ENCODE measurements at places on chromosomes 5 and 9.

- DNase-seq: peak; percentile 27
Observed at GRCh38 chr5:52859628-52860027, 71.9 kb downstream of the ITGA1 start.

DNA sequence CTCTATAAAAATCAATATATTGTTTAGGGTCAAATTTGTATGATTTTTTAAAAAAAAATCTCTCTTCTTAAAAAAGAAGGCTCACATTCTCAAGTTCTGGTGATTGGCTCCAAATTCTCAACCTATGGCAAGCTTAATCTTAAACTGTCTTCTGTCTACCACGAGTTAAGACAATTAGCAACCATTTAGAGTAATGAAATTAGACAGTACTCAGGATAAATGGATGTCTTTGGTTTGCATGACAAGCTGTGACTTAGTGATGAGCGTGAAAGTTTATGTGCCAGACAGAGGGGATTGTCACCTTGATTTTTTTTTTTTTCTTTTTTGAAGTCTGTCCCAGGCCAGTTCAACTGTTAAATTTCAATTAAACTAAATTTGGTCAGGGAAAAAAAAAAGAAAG, 1632.3 kb downstream of the MAT2B start:
- DNase-seq: no peak

- no peak for DNase-seq
Observed at GRCh38 chr9:91937727-91938126, 12.3 kb downstream of the ROR2 start.

DNA sequence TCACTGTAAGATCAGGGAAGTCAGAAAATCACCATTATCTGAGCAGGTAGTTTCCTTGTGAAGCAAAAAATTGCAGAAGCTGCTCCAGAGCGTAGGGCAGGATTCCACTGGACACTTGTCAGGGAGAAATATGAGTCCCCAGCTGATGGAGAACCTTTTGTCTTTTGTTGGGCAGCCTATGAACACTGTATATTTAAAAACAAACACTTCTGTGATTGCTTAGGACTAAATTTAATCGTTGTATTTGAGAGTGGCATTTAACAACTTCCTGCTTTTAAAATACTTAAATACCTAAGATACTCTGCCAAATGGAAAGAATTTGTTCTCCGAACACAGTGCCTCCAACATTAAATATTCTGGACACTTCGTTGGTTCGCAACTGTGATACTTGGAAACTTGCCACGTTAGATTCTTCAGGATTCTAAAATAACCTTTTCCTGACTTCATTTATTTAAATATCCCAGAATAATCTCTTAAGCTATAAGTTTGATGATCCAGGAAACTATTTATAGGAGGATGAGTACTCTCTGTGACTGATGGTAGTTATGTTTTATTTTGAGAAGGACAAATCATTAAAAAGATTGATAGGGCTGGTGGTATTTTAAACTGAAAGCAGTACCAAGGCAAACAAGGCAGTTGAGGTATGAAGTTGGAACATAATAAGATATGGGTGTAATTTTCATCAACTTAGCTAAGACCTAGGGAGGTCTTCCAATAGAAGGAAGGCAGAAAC, 2.7 kb upstream of the HSPA4 start:
- no peak for DNase-seq

DNA sequence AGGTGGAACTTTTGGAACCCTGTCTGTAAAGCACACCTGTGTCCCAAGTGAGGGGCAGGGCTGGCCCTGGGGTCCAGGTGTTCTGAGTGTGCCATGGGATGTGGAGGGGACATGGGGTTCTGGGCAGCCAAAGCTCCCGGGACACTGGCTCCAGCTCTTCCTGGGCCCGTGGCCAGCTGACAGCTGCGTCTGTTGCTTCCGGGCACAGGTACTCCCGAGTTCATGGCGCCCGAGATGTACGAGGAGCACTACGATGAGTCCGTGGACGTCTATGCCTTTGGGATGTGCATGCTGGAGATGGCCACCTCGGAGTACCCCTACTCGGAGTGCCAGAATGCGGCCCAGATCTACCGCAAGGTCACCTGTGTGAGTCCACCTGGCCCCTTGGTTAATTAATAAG, 50.7 kb downstream of the WNK2 start:
- DNase-seq: no peak

DNA sequence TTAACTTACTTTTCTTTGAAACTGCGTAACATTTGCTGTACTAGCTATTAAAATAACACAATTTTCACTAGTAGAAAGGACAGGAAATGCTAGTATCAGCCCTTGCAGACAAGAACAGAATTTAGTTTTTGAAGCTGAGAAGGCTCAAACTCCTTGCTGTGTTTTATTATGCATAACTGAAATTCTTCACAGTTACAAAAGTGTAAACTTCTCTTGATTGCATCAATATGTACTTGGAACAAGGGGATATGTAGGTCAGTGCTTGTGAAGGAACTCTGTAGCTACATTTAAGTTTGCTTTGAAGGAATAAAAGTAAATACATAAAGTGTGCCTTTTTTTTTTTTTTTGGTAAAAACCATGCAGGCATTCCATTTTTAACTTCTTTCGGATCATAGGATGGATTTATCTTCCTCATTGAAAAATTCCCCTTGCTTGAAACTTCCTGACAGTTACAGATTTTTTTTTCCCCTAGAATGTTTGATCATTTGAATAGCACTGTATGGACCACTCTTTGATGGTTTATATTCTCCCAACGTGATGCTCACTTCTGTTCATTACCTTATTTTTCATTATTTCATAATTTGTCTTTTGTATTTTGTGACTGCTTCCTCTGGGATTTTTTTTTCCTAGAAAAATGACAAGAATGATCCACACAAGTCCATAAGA, 94.9 kb upstream of the DAB2 start:
- DNase-seq: no peak

GRCh38 chr5:95555553-95555952, 652 bp downstream of the ARSK start:
- DNase-seq: no peak

DNA sequence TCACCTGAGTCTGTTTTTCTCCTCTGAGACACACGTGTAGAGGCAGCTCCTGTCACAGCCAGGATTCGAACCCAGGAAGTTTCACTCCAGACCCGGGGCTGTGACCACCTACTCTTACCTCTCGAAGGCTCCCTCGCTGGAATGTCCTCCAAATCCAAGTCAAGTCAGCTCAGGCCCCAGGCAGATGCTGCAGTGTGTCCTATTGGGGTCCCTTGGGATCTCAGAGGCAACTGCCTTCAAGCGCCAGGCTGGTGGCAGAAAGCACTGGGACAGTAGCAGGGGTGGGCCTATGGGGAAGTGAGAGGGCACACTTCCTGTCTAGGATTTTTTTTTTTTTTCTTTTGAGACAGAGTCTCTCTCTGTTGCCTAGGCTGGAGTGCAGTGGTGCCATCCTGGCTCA, 762 bp upstream of the ST6GALNAC4 start:
- no peak for DNase-seq

- peak; percentile 95 for DNase-seq
Observed at GRCh38 chr5:37668524-37669047, 171.3 kb downstream of the GDNF start.

- DNase-seq: no peak
Observed at GRCh38 chr5:91146905-91147600, 236.1 kb downstream of the ARRDC3 start.

DNA sequence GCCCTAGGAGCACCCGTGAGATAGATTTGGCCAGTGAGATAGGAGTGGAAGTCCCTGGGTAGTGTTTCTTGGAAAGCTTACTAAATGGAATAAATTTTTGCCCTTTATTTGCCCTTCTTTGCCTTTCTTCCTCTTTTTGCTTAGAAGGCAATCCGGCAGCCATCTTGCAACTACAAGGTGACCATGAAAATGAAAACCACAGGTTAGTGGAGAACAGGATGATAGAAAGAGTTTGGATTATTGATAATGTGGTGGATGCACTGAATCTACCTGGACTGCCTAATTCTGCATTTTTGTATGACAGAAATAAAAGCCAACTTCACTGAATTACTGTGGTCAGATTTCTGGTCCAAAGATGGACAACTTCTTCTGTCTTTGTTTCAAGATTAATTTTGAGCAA, 33.2 kb downstream of the TARS1 start:
- no peak for DNase-seq

DNA sequence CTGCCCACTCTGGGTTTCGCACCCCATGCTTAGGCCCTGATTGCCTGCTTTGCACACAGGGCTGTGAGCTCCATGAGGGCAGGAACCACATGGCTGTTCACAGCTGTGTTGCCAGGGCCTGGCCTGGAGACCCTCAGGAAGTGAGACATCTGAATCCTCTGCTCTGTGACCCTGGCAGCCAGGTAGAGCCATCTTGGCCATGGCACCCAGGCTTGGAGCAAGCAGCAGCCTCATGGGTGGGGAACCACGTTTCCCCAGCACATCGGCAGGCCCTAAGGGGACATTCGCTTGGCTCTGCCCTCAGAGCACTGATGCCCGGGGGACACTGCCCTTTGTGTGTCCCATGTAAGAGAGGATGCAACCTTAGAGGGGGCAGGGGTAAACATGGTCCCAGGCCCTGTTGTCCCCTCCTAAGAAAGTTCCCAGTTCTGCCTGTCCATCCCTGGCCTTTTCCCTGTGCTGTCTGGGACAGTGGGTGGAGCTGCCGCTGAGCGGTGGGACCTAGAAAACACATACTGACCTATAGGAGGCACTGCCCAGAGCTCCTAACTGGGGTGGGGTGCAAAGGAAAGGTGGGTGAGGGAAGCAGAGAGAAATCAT, 144.1 kb upstream of the IER5L start:
- DNase-seq: no peak

DNA sequence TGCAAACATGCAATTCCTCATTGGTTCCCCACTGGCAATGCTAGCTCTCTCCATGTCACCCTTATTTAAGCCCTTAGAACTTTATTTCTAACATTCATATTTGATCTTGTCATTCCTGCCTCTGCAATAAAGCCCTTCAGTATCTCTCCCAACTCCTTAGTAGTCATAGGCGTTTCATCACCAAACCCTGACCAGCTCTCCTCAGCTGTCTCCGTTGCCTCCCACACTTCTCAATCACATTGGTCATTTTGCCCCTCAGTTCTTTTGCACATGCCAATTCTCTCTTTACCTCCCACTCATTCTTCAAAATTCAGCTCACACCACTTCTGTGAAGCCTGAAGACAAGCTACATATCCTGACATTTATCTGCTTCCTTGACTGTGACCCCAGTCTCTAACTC, 2.8 kb upstream of the RUSC2 start:
- no peak for DNase-seq

DNA sequence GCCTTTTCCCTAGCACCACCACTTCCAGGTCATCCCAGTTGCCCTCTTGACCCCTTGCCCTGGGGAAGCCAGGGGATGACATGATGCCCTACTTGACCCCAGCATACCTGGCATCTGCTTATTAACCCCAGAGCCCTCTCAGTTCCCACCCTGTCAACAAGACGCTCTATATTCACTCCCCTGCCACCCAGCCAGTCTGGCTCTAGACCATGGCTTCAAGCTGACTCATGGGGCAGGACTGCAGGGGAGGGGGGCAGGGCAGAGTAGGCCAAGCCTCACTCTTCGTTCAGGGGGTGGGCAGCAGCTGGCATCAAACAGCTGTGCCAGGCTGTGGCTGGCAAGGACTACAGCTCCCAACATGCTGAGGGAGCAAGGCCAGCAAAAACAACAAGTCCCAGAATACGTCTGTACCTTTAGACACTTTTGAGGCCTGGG, 5.3 kb downstream of the ATOSB start:
- no peak for DNase-seq

- no peak for DNase-seq
Observed at GRCh38 chr9:6188906-6189305, 26.7 kb upstream of the IL33 start.

DNA sequence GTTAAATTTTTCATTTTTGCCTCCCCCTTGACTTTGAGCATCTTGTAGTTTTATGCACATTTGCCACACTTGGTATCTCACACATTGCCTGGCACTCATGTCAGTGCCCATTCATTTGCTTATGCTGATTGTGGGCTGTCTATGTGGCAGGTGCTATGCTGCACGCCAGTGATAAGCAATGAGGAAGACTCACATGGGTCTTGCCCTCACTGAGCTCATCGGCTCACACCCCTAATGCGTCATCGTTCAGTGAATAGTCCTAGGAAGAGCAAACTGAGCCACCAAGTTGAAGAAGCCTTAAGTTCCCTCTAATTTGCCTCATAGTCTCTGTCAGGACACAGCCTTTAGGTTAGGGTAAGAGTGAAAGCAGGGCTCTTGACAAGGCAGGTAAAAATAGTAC, 209.4 kb upstream of the IL12B start:
- DNase-seq: no peak

GRCh38 chr9:36112516-36112915, 24.0 kb upstream of the GLIPR2 start:
- DNase-seq: no peak

DNA sequence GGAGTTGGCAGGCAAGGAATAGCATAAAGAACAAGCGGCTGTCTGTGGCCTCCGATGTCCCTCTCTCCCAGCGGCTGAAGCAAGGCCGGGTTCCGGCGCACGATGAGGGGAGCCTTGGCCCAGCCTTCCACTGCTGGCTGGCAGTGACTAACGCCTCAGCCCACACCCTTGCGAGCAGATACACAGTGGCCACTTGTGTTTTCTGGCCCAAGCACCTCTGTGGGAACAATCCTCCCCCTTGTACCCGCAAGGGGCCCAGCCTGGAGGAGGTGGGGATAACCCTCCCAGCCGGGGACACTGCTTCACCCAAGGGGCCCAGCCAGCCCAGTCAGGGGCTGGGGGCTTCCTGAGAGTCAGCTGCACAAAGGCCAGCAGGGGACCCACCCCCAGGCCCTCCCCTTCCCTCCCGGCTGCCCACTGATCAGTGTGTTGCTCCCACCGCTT, 23.2 kb downstream of the STK10 start:
- DNase-seq: no peak

- no peak for DNase-seq
Observed at GRCh38 chr5:112159435-112159834, 259.6 kb downstream of the EPB41L4A start.

- DNase-seq: no peak
Observed at GRCh38 chr9:132381966-132382541, 24.6 kb downstream of the TTF1 start.

DNA sequence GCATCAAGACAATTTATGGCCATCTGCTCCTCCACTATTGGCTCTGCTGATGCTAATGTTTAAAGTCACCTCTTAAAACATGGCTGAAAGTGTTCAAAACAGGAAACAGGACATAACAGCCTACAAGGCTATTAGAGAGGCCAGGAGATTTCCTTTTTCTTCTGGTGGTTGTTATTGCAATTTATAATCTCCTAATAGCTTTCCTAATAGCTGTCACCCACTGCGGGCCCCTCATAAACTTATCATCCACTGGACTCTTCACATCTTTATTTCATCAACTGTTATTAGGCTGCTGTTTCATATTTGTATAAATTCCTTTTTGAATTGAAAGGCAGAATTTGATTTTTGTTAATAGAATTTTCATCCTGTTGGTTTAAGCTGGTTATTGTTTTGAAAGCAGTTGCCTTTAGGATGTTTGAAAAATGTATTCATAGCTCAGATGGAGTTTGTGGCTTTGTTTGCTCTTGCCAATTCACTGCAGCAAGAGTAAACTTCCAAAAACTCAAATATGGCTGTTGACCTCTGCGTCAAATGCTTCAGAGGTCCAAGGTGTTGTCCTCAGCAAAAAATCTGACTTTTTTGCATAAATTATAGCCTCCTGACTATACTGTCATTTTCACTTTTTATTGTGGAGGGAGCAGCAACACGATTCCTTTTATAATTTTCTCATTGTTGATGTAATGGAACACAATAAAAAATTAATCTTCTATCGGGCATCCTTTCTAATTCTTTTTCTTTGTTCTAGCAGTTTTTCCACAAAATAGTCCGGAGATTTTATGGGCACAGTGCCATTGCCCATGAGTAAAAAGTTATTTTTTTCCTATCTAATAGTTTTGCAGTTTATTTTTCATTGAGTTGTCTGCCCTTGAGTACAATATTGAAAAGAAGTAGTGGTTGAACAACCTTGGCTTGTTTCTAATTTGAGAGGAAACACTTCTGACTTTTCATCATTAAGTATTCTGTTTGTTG, 69.3 kb downstream of the MAT2B start:
- peak; percentile 56 for DNase-seq

Measured in HFF-Myc (cell line).